ENCODE measurements at places on chromosomes 1 and 21. TPM values are rescaled to one million over a fixed set of nuclear protein-coding genes. Genes with fewer than 3 reads are reported as not detected.

DNA sequence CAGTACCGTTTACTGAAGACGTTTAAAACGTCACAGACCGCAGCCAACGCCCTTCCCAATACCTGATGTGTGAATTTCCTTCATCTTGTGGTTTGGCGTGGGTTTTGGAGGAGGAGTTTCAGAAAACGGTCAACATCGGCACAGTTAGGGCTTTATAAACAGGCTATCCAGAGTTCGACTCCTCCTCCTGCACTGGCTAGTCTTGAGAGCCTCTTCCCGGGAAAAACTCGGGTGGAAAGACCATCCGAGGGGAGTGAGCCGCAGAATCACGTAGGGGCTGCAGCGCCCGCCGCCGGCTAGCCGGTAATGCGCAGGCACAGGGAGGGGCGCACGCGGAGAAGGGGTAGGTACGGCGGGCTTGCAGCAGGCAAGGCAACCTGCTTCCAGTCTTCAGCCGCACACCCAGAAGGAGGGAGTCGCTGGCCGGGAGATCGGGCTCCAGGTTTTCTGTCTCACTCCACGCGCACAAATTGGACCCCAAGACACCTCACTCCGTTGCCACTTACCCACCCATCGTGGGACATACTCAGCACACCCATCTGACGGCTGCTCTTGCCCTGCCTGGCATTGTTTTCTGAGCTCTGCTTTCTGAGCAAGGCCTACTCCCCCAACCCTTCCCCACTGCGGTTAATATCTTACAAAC, 25.4 kb downstream of the SLC19A2 start:
- no peak for DNase-seq

Gene ANGPTL1
- total RNA-seq = 0.57 TPM

DNA sequence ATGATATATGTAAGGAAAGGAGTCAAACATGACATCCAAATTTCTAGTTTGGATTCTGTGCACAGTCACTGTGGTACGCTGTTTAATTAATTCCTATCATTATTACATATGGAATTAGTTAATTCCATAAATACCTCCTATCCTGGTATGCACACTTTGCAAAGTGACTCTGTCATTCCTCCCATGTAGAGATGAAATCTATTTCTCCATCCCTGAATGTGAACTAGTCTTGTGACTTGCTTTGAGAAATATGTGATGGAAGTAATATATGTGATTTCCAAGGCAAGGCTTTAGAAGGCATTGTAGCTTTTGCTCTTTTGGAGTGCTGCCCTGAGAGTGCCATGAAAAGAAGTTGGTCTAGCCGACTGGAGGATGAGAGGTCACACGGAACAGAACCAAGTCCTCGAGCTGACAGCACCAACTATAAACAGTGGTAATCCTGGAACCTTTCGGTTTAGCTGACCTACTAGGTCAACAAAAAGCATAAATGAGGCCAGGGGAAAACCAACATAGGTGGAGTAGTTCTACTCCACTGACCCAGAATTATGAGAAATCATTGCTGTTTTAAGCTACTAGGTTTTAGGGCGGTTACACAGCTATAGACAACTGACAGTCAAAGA, 1.5 kb downstream of the SELENOF start:
- no peak for DNase-seq

Gene AGT
- total RNA-seq = 30.1 TPM

DNA sequence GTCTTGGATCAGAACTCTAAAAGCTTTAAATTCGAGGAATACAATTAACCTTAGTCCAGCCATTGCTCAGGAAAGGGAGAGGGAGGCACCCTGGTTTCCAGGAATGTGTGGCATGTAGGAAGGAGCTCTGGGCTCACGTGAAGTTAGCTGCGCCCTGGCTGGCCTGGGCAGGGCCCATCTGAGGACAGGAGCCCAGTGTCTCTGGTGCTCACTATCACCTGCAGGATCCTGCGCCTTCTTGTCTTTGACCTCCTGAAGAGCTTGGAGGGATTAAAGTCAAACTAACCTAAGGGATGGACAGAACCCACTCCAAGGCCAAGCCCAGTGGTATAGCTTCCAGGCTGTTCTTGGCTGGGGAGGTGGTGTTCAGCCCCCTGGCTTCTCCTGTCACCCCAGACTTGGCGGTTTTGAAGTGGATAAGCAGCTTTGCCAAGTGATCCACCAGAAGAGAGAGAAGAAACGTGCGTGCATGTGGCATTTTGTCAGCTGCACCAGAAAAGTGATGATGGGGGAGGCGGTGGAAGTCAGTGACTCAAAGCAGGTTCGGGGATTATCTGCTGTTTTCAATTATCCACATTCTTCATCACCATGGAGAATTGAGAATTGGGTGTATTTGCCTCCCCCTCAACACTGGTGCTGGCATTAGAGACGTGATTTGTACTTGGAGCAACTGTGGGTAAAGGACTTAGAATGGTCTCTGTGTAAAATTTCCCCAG, 11.9 kb upstream of the KCNN3 start:
- no peak for DNase-seq

- no peak for DNase-seq
These were observed 158.9 kb upstream of the COA6 start for GRCh38 chr1:234214129-234214910.

Gene PGBD5
- 1.1 TPM for total RNA-seq

DNA sequence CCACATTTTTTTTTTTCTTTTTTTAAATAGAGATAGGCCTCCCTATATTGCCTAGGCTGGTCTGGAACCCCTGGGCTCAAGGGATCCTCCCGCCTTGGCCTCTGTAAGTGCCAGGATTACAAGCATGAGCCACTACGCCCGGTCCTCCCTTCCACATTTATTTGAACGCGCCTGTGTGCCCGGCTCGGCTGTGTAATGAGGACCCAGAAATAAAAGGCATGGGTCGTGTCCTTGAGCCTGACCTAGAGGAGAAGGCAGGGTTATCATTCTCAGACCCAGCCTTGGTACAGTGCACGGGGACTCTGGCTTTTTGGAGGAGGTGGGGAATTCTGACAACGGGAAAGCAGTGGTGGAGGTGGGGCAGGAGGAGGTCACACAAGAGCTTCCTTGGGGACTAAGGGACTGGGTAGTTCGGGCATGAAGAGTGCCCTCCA, 841 bp downstream of the CENPF start:
- no peak for DNase-seq

GRCh38 chr21:37565530-37566223, 199.1 kb downstream of the DYRK1A start:
- DNase-seq = peak; percentile 25

Gene ARHGEF10L
- total RNA-seq = 26.0 TPM

Gene ACTL8
- not detected for total RNA-seq

- DNase-seq = no peak
These were observed 29.4 kb upstream of the PRRC2C start for GRCh38 chr1:171455967-171456366.

Gene GPATCH3
- total RNA-seq = 19.9 TPM

Gene SYT14
- total RNA-seq = 0.10 TPM

GRCh38 chr1:165883056-165883455, 55.6 kb downstream of the UCK2 start:
- no peak for DNase-seq
